ENCODE measurements at places on chromosomes 3 and 15.

- no peak for DNase-seq
Observed at GRCh38 chr3:42730294-42730693, 27.7 kb upstream of the HHATL start.

DNA sequence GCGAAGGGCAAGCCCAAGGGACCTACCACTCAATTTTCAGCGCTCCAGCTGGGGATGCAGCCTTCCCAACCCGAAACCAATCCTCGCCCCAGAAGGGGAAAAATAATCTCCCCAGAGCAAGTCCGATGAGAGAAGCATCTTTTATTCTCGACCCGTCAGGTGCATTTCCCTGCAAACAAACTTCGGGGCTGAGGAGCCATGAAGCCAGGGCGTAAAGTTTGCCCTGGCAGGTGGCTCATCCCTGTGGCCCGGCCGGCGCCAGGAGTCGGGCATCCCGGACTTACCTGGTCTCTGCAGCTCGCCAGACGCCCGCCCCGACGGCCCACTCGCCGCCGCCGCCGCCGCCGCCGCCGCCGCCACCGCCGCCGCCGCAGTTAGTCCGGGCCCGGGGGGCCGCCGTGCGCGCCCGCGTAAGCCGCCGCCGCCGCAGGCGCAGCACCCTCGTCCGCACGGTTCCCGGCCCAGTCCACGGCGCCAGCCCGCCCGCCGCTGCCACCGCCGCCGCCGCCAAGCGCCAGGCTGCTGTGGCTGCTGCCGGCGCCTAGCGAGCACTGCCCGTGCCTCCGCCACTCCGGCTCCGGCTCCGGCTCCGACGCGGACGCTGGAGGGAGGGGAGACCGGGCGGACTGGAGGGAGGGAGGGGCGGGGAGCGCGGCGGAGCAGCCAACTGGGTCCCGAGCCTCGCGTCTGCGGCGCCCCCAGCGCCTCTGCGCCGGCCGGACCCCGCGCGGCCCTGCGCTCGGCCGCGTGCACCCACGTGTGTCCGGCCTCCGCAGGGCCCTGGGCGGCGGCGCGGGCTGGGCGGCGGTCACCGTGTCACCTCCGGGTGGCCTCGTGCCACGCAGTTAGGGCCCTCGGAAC lies at the start of gene CNTN3:
TSS of gene CNTN3 (minus strand) at position 553 of the 861 bp plus-strand sequence. CDS start 93,547 bp downstream, outside the sequence.
- peak; percentile 61 for DNase-seq

DNA sequence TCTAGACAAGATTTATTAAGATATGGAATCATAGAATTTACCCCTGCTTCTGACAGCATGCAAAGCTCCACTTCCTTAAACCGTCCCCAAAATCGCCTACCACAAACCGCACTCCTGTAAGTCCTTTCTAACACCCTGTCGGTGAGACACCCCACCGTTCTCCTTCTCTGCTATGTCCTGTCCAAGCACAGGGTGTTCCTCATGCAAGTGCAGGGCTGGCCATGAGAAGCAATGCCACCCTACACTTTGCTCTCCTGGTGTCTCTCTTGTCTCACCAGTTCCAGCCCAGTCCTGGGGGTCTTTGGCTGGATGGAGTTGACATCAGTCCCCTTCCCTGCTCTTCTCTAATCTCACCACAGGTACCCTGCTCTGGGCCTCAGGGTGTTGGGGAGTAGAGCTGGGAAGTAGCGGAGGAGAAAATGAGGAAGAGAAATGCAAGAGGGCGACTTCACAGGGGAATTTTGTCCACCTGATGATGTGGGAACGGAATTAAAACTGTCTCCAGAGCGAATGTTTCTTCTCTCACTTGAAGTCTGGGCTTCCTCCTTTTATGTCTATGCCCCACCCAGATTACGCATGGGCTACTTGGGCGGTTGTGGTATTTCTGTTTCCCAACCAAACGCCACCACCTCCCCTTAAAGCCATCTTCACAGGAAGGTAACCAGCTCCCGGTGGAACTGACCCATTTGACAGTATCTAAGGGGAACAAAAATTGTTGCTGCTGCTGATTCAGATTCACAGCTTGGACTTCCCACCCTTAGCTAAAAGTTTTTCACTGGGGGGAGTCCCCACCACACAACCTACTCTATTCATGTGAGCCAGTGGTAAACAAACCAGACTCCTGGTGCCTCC lies 49.9 kb downstream of the CASR start:
- DNase-seq = no peak

DNA sequence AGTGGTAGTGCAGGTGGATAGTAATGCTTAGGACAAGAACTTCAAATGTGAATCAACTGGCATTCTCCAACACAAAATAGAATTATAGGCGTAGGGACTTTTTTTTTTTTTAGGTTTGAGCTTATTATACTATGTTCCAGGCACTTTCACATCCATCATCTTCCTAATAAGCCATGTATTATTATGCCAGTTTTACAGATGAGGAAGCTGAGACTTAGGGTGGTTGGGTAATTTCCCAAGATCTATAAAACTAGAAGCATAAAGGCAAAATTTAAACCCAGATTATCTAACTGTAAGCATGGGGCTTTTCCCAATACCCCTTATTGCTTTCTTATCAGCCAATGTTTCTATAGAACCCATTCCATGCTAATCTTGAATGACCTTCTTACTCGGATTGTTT lies 75.1 kb upstream of the ETV5 start:
- DNase-seq = no peak

- DNase-seq = no peak
Observed at GRCh38 chr3:127185268-127185667, 7.7 kb upstream of the PRR23E start.

DNA sequence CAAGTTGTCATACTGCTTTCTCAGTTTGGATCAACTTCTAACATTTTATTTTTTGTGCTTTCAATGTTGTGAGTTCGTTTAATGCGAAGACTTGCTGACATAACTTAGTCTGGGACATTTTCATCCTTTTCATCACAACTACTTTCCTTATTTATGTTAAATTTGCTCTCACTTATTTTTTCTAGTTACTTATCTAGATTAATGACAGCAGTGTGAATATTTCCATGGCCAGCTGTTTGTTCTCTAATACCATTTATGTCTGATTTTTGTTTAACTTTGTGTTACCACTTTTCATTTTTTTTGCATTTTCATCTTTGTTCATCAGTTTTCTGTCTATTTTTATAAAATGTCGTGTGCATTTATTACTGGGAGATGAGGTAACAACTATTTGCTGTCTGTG lies 6.2 kb downstream of the SLC25A26 start:
- no peak for DNase-seq

GRCh38 chr3:109313061-109313460 lies 3.3 kb downstream of the DPPA2 start:
- DNase-seq = no peak

GRCh38 chr15:55110446-55110845 lies 86.3 kb downstream of the RSL24D1 start:
- no peak for DNase-seq

DNA sequence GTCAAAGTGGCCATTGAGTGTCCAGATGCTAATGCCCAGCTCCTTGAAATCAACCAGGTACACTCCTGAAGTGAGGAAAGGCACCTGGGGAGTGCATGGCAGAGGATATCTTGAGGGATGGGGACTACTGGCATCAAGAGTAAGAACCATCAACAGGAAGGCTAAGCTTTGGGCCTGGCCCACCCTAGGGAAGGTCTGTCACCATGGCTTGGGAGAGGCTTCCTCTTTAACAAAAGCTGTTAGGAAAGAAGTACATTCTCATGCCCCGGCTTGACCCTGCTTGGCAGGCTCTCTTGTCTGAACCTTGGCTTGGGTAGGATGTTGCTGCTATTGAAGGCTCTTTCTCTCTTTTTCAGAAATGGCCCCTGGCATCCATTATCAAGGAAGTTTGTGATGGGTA lies 43.7 kb upstream of the TUBGCP5 start:
- no peak for DNase-seq

DNA sequence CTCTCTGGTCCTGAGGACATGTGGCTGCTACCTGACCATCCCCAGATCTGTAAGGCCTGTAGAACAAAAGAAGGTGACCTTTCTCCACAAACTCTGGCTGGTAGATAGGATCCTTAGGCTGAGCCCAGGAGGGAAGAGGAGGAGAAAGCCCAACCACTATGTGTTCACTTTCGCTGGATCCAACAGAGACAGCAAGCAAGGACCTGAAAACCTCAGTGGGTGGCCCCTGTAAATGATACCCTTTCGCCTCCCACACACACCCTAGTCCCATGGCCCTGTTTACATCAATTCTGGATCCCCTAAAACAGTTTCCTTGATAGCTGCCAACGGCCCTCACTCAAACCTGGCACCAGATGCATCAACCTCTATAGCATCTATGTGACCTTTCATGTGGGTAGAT lies 22.4 kb downstream of the CCDC12 start:
- no peak for DNase-seq

- no peak for DNase-seq
Observed at GRCh38 chr15:68683551-68683950, 104.8 kb downstream of the CORO2B start.

DNA sequence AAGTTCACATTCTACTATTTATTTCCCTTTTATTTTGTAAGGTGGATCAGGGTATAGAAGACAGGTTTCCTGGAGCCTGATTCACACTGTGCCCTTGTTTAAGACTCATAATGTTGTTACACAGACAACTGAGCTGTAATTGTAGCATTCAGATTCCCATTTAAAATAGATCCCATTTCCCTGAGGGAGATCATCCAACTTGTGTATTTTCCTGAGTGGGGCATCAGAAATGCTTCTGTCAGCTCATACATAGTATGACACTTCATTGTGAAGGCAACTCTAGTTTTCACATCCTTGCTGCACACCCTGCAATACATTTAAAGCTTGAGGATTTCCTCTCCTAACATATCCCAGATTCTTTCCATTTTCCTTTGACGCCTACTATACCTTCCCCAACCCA lies 659.7 kb downstream of the GRM7 start:
- no peak for DNase-seq

DNA sequence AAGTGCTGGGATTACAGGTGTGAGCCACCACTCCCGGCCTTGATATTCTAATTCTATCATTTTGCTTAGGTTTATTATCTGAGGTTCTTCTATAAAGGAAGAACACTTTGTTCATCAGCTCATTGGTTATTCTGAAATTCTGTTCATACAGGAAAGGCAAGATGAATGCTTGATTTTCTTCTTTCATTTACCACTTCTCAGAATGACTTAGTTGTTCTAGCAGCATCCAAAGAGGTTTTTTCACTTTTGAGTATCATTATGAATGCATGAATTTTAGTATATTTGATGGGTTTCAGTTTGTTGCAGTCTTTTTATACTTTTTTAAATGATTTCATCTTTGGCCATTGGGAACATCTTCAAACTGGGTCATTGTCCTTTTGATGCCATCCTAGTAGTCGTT lies 51.8 kb downstream of the RNF111 start:
- no peak for DNase-seq

GRCh38 chr15:72722071-72722696 lies 36.2 kb downstream of the BBS4 start:
- DNase-seq = peak; percentile 31

DNA sequence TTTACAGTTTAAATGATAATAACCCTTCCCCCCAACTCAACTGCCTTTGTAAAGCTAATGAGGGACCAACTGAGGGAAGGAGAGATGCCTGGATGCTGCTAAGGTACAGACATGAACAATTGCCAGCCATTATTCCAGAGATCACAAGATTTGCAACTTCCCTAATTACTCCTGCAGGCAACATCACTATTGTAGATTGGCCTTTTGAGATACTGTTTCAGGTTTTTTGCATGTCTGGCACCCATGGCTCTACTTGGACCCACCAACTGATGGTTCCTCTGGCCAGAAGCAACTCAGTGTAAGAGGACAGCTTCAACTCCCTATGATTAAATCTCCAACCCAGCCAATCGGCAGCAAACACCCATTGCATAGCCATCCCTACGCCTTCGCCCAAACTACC lies 478.7 kb downstream of the FHIT start:
- DNase-seq = no peak

- DNase-seq = no peak
Observed at GRCh38 chr3:37662785-37663184, 198.9 kb upstream of the CTDSPL start.

GRCh38 chr3:53628536-53629401 lies 134.4 kb downstream of the CACNA1D start:
- DNase-seq = no peak

DNA sequence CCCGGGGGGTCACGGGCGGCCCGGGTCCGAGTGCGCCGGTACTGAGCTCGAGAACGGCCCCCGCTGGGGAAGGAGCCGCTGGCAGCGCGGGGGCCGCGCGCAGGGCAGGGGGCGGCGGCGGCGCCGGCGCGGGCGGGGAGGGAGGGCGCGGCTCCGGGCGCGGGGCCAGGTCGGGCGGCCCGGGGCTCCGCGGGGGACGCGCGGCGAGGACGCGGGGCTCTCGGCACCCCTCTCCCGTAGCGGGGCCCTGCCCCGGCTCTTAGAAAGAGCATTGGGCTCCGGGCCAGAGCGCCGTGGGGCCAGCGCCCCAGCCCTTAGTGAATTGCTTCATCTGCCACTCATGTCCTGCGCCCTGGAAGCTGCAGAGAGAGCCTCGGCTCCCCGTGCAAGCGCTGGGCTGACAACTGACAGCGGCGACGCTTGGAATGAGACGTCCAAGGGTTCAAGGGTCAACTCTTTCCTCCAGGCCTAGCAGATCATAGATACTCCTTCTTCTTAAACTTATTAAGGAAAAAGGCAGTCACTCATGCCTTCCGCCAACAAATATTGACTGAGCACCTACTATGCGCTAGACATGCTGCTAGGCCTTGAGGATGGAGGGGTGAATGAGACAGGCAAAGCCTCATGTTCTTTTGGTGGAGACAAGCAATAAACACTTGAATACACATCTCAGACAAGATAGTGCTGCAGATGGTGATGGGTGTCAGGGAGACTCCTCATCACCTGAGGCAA lies 140.8 kb downstream of the SMAD6 start:
- peak; percentile 79 for DNase-seq

DNA sequence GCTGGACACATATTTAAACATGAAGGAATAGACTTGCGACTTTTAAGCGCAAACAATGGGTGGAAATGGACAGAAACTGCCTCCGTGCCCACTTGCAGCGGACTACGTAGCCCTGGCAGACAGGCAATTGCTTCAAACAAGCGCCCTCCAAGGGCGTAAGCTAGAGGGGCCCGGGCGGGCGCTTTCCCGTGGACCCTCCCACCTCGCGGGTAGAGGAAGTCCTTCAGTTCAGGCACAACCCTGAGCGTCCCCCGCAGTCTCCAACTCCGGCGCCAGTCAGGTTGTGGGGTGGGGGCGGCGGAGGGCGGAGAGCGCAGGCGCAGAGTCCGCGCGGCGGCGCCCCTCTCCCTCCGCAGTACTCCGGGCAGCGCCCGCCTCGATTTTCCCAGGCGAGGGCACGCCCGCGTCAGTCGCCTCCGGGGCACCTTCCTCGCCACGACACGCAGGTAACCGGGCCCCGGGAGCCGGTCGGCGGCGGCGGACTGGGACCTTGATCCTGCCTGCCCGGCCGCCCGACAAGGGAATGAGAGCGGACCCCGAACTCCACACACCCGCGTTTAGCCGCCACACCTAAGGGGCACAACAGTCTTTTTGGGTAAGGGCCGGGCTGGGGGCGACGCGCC lies at the start of gene SLC35G2:
TSS of gene SLC35G2 (plus strand) at position 358 of the 623 bp plus-strand sequence. CDS start 35,335 bp downstream, outside the sequence.
- DNase-seq = peak; percentile 52

- no peak for DNase-seq
Observed at GRCh38 chr15:84893607-84894006, 9.1 kb downstream of the SLC28A1 start.

Data from urothelium cell line (cell line).